A549 treated with GW870086 at 1 μM for 4 hours (cell line): ENCODE measurements at places on chromosomes 1 and 21. TPM values are rescaled to one million over a fixed set of nuclear protein-coding genes. Genes with fewer than 3 reads are reported as not detected.

Gene CIART
- total RNA-seq: 0.97 to 2.4 TPM (median 1.3 TPM) in 5 replicates

Gene ZNF326
- 15.0 to 19.8 TPM (median 18.0 TPM) in 5 replicates for total RNA-seq

Gene CELA3B
- not detected in 5 replicates for total RNA-seq

Gene PLA2G2F
- total RNA-seq: not detected in 5 replicates

Gene LCE1E
- 0.10 to 0.21 TPM in 2 of 5 replicates, not detected in the others for total RNA-seq

Gene CDC14A
- 2.2 to 3.3 TPM (median 2.8 TPM) in 5 replicates for total RNA-seq

Gene UBE2U
- total RNA-seq: not detected in 5 replicates

Gene TTC22
- 0.08 TPM in 1 of 5 replicates, not detected in the others for total RNA-seq

Gene ESRRG
- not detected in 5 replicates for total RNA-seq

Gene CLCA4
- not detected in 5 replicates for total RNA-seq

Gene DIO1
- total RNA-seq: 0.09 to 0.16 TPM in 2 of 5 replicates, not detected in the others

Gene RNU1-2
- 36.3 TPM in 1 of 5 replicates, not detected in the others for total RNA-seq

Gene C2CD4D
- 0.07 TPM in 1 of 5 replicates, not detected in the others for total RNA-seq

Gene ARTN
- 0.09 to 0.32 TPM (median 0.18 TPM) in 5 replicates for total RNA-seq

Gene PTPN7
- not detected in 5 replicates for total RNA-seq

Gene FRRS1
- 1.6 to 3.0 TPM (median 2.0 TPM) in 5 replicates for total RNA-seq

Gene RGL1
- 0.68 to 0.81 TPM (median 0.77 TPM) in 5 replicates for total RNA-seq

Gene CRYAA
- total RNA-seq: not detected in 5 replicates

Gene NEXN
- 6.3 to 9.0 TPM (median 6.5 TPM) in 5 replicates for total RNA-seq

Gene BCL2L15
- 0.19 to 1.7 TPM (median 0.75 TPM) in 5 replicates for total RNA-seq

Gene DNAI4
- 0.29 to 3.0 TPM (median 0.88 TPM) in 5 replicates for total RNA-seq

Gene TNFRSF4
- 0.12 to 0.22 TPM in 2 of 5 replicates, not detected in the others for total RNA-seq

Gene CR1L
- total RNA-seq: not detected in 5 replicates

Gene BSND
- total RNA-seq: not detected in 5 replicates

Gene NCF2
- 1.1 to 2.7 TPM (median 1.6 TPM) in 5 replicates for total RNA-seq

Gene PLEKHA6
- total RNA-seq: 26.3 to 37.8 TPM (median 34.4 TPM) in 5 replicates

Gene KIAA1614
- total RNA-seq: 0.55 to 1.5 TPM (median 0.68 TPM) in 5 replicates

Gene TBX19
- 0.49 to 0.79 TPM (median 0.62 TPM) in 5 replicates for total RNA-seq

Gene CFHR4
- total RNA-seq: not detected in 5 replicates

Gene PRDX1
- 1,997 to 2,230 TPM (median 2,009 TPM) in 5 replicates for total RNA-seq

Gene DENND2D
- 1.2 to 1.5 TPM (median 1.4 TPM) in 5 replicates for total RNA-seq

Gene FAAH
- 0.54 to 0.72 TPM (median 0.56 TPM) in 5 replicates for total RNA-seq

Gene MTX1
- total RNA-seq: 65.8 to 81.8 TPM (median 76.1 TPM) in 5 replicates

Gene VHLL
- total RNA-seq: not detected in 5 replicates

Gene PCBP3
- 0.62 to 2.1 TPM (median 1.6 TPM) in 5 replicates for total RNA-seq

Gene MAP3K21
- 6.8 to 10.5 TPM (median 9.5 TPM) in 5 replicates for total RNA-seq

Gene TSSK3
- 0.14 TPM in 1 of 5 replicates, not detected in the others for total RNA-seq

Gene CENPS
- 26.5 to 32.5 TPM (median 28.9 TPM) in 5 replicates for total RNA-seq

Gene FNDC5
- 0.32 to 0.74 TPM (median 0.62 TPM) in 5 replicates for total RNA-seq

Gene CYP4B1
- total RNA-seq: not detected in 5 replicates

Gene LCE3E
- total RNA-seq: 0.51 TPM in 1 of 5 replicates, not detected in the others

Gene TRIM45
- 0.66 to 1.7 TPM (median 1.3 TPM) in 5 replicates for total RNA-seq

Gene FCRLB
- 1.4 to 1.8 TPM (median 1.6 TPM) in 5 replicates for total RNA-seq

Gene KIF26B
- total RNA-seq: 0.03 to 0.08 TPM (median 0.05 TPM) in 5 replicates

Gene RGS4
- not detected in 5 replicates for total RNA-seq

Gene RNF186
- total RNA-seq: not detected in 5 replicates

Gene ANKRD35
- 0.06 to 0.09 TPM in 2 of 5 replicates, not detected in the others for total RNA-seq

Gene LRRC7
- not detected in 5 replicates for total RNA-seq

Gene PPP1R15B
- 26.3 to 32.3 TPM (median 28.7 TPM) in 5 replicates for total RNA-seq
